ENCODE measurements at places on chromosomes 7 and 10. TPM values are rescaled to one million over a fixed set of nuclear protein-coding genes. Genes with fewer than 3 reads are reported as not detected.
A peak's percentile ranks its signal among the peaks of the same experiment; 100 is the strongest.

Gene OR2A42
- 0.27 TPM for total RNA-seq

- H3K4me3 ChIP-seq: peak overlapping the region; percentile 50
- peak; percentile 70 for DNase-seq
- no peaks in the 10 kb centered on the region for H3K36me3 ChIP-seq
- H3K4me1 ChIP-seq: peaks cover 7% of the 10 kb centered on the region
- H3K27me3 ChIP-seq: no peaks in the 10 kb centered on the region
Observed at GRCh38 chr10:98308669-98309365, 40.8 kb upstream of the LOXL4 start.

DNA sequence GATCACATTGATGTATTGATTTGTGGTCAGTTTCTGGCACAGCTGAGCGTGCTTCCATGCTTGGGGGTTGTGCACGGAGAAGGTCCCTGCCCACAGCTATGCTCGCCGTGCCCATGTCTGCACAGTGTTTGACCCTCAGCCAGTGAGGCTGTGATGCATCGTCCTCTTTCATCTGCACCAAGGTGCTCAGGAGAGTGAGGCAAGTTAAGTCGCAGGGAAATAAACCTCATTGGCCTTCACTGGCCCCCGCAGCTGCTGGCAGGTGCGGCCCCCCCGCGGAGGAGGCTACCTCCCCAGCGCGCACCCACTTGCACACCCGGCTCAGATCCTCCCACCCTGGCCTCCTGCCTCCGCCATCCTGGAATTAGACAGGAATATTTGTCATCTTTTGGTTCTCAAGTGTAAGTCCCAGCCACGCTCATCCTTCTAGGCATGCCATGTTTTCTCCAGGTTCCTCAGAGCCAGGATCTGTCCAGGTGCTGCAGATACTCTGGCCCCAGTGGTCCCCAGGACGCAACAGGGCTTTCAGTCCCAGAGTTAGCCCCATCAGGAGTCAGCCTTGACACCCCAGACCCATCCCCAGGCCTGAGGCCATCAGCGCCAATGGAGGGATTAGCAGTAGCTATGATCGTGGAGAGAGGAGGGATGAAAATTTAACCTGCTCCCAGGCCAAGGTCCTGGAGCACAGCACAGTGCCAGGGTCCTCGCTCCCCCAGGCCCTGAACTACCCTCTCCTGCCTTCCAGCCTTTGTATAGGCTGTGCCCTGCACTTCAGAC is 93.7 kb downstream of the OAT start:
- no peaks in the 10 kb centered on the region for H3K36me3 ChIP-seq
- no peak overlapping the region for H3K27ac ChIP-seq
- no peak overlapping the region for H3K4me3 ChIP-seq
- H3K4me1 ChIP-seq: no peaks in the 10 kb centered on the region
- no peak for DNase-seq

GRCh38 chr7:135335628-135336139 is 102.0 kb downstream of the STRA8 start:
- no peaks in the 10 kb centered on the region for H3K36me3 ChIP-seq
- DNase-seq: peak; percentile 98
- no peak overlapping the region for H3K27ac ChIP-seq
- H3K27me3 ChIP-seq: no peaks in the 10 kb centered on the region
- H3K4me1 ChIP-seq: 0 out of 2 replicates have a peak, but pooled peaks cover 2% of the 10 kb centered on the region
- H3K4me3 ChIP-seq: no peak overlapping the region
